ENCODE measurements at places on chromosomes 3 and 15. TPM values are rescaled to one million over a fixed set of nuclear protein-coding genes. Genes with fewer than 3 reads are reported as not detected.

- H3K36me3 ChIP-seq = no peaks in the 10 kb centered on the region
- H3K4me3 ChIP-seq = no peak overlapping the region
- H3K27ac ChIP-seq = no peak overlapping the region
- no peaks in the 10 kb centered on the region for H3K27me3 ChIP-seq
- no peaks in the 10 kb centered on the region for H3K4me1 ChIP-seq
Measured at GRCh38 chr15:49137861-49138260, 17.5 kb downstream of the COPS2 start.

The GUCA1C gene
- not detected for total RNA-seq

DNA sequence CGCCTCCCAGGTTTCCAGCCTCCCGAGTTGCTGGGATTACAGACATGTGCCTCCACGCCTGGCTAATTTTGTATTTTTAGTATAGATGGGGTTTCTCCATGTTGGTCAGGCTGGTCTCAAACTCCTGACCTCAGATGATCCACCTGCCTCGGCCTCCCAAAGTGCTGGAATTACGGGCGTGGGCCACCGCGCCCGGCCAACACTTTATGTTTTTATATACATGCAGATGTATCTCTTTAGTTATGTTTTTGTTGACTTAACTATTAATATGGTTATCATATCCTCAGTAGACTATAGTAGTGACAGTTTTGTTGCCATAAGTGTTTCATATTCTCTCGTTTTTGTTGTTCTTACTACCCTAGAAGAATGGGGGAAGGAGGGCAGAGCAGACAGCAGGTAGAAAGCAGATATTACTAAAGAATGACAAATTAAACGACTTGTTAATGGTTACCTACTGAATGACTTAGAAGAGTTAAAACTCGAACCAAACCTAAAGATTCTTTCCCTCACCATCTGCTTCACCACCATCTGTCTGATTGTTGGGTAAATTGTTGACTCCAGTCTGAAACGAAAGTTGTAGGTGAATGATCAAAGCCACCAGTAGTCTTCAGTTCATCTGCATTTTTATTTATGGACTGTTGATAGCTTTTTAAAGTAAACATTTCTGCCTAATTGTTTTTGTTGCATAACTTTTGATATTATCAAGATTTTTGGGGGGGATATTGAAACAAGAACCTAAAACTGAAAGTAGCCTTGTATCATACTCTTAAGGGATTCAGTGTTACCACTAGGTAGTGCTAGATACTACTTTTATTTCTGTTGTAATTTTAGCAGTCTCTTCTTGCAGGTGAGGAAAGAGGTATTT is 89.3 kb downstream of the RASA2 start:
- H3K27me3 ChIP-seq = no peaks in the 10 kb centered on the region
- peak overlapping the region; percentile 3 for H3K27ac ChIP-seq
- no peaks in the 10 kb centered on the region for H3K4me1 ChIP-seq
- no peak overlapping the region for H3K4me3 ChIP-seq
- no peaks in the 10 kb centered on the region for H3K36me3 ChIP-seq
- no peak for DNase-seq

DNA sequence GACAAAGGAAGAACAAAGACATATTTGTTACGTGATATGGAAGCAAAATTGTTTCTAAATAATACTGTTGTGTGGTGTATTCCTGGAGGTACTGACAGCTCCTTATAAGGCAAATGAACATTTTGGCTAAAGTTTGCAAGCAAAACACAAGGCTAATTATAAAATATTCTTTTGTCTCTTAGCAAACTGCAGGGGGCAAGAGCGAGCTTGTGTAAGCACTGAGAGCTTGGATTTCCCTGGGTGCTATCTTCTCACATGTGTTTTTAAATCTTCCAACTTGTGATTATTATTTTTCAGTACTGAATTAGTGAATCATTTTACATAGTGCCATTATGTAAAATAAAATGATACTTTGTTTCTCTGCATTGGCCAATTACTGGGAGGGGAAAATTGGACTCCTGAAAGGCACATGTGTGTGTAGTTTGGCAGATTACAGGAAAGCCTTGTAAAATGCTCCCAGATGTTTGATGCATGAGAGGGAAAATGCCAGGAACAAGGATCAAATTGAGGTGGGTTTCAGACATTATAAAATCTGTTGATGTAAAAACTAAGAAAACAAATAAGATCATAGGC is 611.5 kb downstream of the AGBL1 start:
- DNase-seq = no peak
- H3K36me3 ChIP-seq = no peaks in the 10 kb centered on the region
- H3K27ac ChIP-seq = no peak overlapping the region
- no peaks in the 10 kb centered on the region for H3K4me1 ChIP-seq
- no peaks in the 10 kb centered on the region for H3K27me3 ChIP-seq

The MYL3 gene
- 13.8 TPM for total RNA-seq

- H3K4me3 ChIP-seq = no peak overlapping the region
- no peak overlapping the region for H3K27ac ChIP-seq
- H3K27me3 ChIP-seq = no peaks in the 10 kb centered on the region
- H3K36me3 ChIP-seq = no peaks in the 10 kb centered on the region
- no peak for DNase-seq
Measured at GRCh38 chr3:187958432-187959003, 195.4 kb upstream of the LPP start.

The EEF1AKMT4 gene
- total RNA-seq = 12.1 TPM

DNA sequence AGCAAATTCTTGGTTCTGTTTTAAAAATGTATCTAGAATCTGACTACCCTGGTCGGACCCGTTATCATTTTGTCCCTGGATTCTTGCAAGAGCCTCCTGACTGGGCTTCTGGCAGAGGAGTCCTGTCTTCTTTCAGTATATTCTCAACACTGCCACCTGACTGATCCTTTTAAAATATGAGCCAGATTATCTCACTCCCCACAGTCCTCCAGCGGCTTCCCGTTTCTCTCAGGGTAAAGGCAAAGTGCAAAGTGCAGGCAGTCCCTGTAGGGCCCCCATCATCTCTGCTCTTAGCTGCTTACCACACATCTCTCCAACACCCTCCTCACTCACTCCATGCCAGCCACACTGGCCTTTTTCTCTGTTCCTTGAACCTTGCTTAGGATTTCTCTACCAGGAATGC is 28.4 kb downstream of the CRTC3 start:
- H3K36me3 ChIP-seq = no peaks in the 10 kb centered on the region
- H3K4me1 ChIP-seq = peaks cover 32% of the 10 kb centered on the region
- no peak overlapping the region for H3K4me3 ChIP-seq
- peak; percentile 68 for DNase-seq
- H3K27ac ChIP-seq = peak overlapping the region; percentile 45
- no peaks in the 10 kb centered on the region for H3K27me3 ChIP-seq

DNA sequence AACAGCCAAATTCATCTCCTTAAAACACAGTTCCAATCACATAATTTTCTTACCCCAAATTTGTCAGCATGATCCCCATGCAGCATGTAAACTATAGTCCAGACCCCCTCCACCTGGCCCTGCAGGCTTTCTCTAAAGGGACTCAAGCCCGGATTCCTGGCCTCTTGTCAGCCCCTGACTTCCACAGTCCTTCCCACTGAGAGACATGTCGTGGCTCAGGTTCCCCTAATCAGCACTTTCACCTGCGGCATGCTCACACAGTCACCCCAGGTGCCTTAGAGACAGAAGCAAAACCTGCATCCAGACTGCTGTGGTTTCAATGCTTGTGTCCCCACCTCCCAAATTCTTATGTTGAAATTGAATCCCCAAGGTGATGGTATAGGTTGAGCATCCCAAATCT is 372.7 kb upstream of the ATP10A start:
- no peaks in the 10 kb centered on the region for H3K27me3 ChIP-seq
- no peaks in the 10 kb centered on the region for H3K4me1 ChIP-seq
- H3K36me3 ChIP-seq = no peaks in the 10 kb centered on the region
- no peak for DNase-seq

The TIPARP gene
- 15.8 TPM for total RNA-seq

DNA sequence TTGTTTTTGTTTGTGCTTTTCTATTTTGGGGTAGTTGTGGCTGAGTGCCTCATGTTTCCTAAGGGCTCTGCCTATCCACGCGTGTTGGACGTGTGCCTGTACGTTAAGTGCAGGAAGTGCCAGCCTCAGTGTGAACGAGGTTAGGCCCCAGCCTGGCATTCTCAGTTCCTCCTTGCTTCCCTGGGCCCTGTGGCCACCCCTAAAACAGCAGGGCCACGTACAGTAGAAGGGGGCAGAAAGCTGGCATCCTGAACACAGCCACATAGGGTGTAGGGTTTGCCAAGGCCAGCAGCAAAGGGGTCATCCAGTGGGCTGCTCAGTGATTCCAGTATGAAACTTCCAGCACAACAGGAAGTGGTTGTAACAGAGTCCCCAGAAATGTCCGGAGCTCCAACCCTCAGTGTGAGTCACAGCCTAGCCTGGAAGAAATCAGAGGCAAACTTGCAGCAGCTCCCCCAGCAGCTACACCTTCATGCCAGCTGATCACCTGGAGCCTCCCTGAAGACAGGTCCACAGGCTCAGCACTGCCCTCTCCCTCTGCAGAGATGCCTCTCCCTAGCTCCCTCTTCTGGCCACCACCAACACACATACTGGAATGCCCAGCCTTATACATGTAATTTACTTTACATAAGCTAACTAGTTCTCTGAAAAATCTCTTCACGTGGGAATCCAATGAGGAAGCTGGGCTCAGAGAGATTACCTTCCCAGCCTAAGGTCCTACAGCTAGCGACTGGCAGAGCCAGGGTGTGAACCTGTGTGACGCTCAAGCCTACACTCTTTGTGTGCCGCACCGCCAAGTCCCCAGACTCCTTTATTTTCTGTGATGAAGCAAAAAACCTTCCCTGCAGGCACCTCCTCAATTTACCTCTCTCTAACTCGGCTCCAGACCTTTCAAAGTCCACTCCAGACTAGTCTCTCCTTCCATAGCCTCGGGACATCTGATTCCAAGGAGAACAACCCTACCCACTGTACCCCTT is 26.6 kb downstream of the ILDR1 start:
- peak; percentile 76 for DNase-seq
- no peak overlapping the region for H3K4me3 ChIP-seq
- no peaks in the 10 kb centered on the region for H3K27me3 ChIP-seq
- no peaks in the 10 kb centered on the region for H3K36me3 ChIP-seq
- H3K27ac ChIP-seq = no peak overlapping the region
- peaks cover 32% of the 10 kb centered on the region for H3K4me1 ChIP-seq

The ILDR1 gene
- total RNA-seq = 0.25 TPM

- no peak for DNase-seq
- no peaks in the 10 kb centered on the region for H3K27me3 ChIP-seq
- no peak overlapping the region for H3K4me3 ChIP-seq
- no peaks in the 10 kb centered on the region for H3K36me3 ChIP-seq
Measured at GRCh38 chr15:84937144-84937543, 44.5 kb upstream of the PDE8A start.

The LMAN1L gene
- total RNA-seq = not detected

The CCR8 gene
- total RNA-seq = not detected

- no peaks in the 10 kb centered on the region for H3K27me3 ChIP-seq
- no peaks in the 10 kb centered on the region for H3K36me3 ChIP-seq
- no peak overlapping the region for H3K27ac ChIP-seq
- no peak overlapping the region for H3K4me3 ChIP-seq
- H3K4me1 ChIP-seq = no peaks in the 10 kb centered on the region
- DNase-seq = no peak
Measured at GRCh38 chr3:181561139-181562031, 150.3 kb upstream of the SOX2 start.

DNA sequence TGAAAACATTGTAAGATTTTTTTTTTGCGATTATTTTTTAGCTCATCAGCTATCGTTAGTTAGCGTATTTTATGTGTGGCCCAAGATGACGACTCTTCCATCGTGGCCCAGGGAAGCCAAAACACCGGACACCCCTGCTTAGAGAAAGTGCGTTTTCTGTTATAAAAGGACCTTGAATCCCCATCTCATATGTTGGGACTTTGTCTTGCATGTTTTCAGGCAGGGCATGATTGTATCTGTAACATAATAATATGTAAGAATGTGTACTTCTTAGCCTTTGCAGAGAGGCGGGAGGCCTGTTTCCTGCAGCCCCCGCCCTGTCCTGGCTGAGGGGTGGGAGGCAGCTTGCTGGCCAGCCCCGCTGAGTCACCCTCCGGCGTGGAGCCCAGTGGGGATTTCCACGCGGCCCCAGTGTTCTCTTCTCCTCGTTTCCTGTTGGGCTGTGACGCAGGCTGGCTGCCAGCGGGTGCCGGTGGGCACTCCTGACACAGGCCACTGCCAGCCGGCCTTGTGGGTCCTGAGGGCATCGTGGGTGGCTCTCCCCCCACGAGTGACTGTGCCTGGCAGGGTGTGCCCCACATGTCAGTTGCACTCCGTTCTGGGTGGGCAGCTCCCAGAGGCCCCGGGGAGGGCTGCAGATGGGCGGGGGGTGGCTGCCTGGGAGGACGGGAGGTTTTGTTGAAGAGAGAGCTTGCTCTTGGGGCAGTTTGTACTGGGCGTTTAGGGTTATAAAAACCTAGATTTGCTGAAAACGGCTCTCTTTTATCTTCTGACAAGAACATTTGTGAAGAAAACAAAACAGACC is 55.6 kb downstream of the SMAD3 start:
- no peaks in the 10 kb centered on the region for H3K36me3 ChIP-seq
- H3K27ac ChIP-seq = peak overlapping the region; percentile 55
- no peaks in the 10 kb centered on the region for H3K27me3 ChIP-seq
- DNase-seq = no peak
- peaks cover 58% of the 10 kb centered on the region for H3K4me1 ChIP-seq

The CAPN3 gene
- 1.3 TPM for total RNA-seq

GRCh38 chr15:61835496-61836106 is 224.6 kb downstream of the VPS13C start:
- H3K27me3 ChIP-seq = no peaks in the 10 kb centered on the region
- peak; percentile 70 for DNase-seq
- no peaks in the 10 kb centered on the region for H3K4me1 ChIP-seq
- no peak overlapping the region for H3K4me3 ChIP-seq
- no peaks in the 10 kb centered on the region for H3K36me3 ChIP-seq

- H3K4me1 ChIP-seq = no peaks in the 10 kb centered on the region
- H3K36me3 ChIP-seq = no peaks in the 10 kb centered on the region
- no peak for DNase-seq
Measured at GRCh38 chr3:143363949-143364348, 244.4 kb downstream of the CHST2 start.

GRCh38 chr3:120780977-120781376 is 38.4 kb downstream of the GTF2E1 start:
- H3K4me3 ChIP-seq = no peak overlapping the region
- no peaks in the 10 kb centered on the region for H3K4me1 ChIP-seq
- no peaks in the 10 kb centered on the region for H3K27me3 ChIP-seq
- DNase-seq = no peak
- no peaks in the 10 kb centered on the region for H3K36me3 ChIP-seq
